WTC11 (cell line): ENCODE measurements at places on chromosomes 5 and 9.

DNA sequence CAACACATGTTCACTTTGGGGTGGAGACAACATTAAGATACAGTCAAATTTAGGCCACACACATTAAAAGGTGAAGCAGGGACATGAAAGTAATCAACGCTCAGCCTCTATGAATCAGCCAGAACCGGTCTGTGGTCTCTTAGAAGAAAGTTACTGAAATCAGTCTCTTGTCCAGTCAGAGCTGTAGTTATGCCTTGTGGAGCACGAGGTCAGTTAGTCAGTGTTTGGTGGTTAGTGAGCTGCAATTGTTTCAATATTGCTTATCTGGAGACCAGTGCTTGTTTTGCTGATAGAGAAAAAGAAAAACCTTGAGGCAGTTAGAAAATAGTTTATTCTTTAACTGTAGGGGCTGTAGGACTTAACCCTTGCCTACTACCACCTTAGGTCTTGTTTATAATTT, 157.8 kb upstream of the RASEF start:
- DNase-seq, result no peak

DNA sequence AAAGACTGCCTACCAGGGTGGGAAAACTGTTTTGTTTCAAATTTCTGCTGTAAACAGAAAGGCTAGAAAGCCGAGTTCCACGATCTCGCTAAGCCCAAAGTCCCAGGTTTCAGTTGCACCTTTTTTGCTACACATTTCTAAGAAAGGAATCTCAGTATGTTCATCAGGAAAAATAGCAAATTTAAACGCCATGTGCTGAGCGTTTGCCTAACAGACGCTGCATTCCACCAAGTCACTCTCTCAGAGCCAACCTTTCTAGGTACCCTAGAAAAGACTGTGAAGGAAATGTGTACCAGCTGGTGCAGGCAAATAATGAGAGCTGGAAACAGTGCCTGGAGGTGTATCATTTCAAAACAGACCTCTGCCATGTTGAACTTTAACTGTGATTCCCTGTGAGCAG, 71.8 kb downstream of the FRMD3 start:
- no peak for DNase-seq

- DNase-seq, result no peak
These were observed 122.3 kb upstream of the RAI14 start for GRCh38 chr5:34533582-34534522.

GRCh38 chr9:90198956-90199355, 443.7 kb downstream of the DIRAS2 start:
- DNase-seq, result no peak

DNA sequence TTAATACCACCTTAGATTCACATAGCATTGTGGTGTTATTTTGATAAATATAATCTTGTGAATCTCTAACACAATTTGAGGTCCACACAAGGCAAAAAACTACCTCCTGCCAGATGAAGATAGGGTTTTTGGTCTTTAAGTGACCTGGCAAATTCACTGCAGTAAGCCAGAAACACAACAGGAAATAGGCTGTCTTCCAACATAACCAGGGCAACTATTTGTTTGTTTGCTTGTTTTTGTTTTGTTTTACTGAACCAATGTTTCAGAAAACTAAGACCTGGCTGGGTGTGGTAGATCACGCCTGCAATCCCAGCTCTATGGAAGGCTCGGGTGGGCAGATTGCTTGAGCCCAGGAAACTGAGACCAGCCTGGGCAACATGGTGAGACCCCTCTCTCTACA, 95.5 kb downstream of the USP20 start:
- DNase-seq, result no peak

GRCh38 chr5:1472964-1473628, 27.9 kb upstream of the SLC6A3 start:
- no peak for DNase-seq

DNA sequence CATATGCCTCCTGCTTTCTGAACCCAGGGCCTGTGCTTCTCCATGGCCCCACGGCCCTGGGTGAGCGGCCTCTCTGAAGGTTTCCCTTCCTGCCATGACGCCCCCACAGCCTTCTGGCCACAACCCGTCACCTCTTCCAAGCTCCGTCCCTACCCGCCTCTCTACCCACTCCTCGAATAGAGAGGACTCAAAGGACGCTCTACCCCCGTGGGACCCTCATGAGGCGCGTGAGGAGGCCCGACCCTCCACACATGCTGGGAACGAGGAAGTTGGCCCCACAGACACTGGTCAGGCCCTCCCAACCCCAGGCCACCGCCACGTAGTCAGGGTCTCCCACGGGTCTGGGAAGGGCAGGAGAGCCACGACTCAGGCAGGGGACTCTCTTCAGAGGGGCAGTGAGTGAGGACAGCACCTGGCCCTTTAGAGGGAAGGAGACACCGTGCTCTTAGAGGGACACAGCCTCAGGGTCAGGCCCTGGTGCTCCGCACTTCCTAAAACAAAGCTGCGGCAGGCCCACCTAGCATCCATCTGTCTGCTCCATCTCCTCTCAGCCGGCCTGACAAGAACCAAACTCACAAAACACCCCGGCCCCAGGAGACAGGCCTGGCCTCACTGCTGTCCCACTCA, 5.3 kb downstream of the BRD3 start:
- DNase-seq, result no peak

- DNase-seq, result no peak
These were observed 35.6 kb upstream of the ATP6V1G1 start for GRCh38 chr9:114551750-114552685.

GRCh38 chr5:64518793-64519192, 13.0 kb downstream of the RGS7BP start:
- DNase-seq, result no peak

GRCh38 chr5:174371600-174372094, 326.1 kb downstream of the NSG2 start:
- no peak for DNase-seq

DNA sequence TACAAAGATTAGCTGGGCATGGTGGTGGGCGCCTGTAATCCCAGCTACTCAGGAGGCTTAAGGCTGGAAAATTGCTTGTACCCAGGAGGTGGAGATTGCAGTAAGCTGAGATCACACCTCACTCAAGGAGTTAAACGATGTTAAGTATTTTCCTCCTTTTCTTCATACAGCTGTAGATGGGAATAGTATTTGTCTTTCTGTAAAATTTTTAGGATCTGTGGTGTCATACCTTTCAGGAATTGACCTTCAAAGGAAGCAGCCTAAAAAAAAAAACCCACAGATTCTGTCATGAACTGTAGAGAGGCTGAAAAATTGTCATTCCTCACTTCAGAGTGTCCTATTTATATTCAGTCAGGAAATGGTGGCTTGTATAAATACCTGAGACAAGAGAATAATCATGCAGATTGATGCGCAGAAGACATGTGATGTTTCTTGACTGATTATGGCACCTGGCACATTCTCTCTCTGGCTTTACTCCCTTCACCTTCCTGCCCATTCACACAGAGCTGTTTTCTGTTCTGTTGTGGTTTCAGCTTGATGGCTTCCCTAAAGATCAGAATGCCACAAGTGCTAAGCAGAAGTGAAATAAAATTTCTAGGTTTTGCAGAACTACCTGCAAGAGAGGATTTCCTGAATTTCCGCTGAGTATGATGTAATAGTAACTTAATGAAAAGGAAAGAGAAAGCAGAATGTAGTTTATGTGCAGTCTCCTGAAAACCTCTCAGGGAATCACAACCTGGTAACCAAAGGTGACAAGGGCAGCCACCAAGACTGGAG, 3.8 kb downstream of the IFNA1 start:
- DNase-seq, result no peak

DNA sequence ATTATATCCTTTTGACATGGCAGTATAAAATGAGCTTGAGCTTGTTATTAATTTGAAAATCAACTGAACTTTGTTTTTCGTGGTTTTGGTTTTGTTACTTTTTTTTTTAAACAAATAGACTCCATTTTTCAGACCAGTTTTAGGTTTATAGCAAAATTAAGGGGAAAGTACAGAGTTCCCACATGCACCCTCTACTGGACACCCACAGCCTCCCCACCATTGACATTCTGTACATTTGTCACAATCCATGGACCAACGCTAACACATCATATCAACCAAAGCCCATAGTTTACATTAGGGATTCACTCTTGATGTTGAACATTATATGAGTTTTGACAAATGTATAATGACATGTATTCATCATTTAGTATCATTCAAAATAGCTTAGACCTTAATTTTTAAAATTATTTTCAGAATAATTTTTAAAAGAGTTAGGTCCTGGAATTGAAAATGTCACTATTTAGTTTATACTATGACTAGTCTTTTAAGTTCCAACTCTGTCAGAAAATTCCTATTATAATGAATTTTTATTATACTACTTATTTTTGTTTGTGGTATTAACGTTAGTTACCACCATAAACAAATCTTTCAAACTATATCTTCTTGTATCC, 35.3 kb upstream of the JMY start:
- no peak for DNase-seq
